Esophagus squamous epithelium (tissue), 5 donors: ENCODE measurements at places on chromosomes 1 and 21.

DNA sequence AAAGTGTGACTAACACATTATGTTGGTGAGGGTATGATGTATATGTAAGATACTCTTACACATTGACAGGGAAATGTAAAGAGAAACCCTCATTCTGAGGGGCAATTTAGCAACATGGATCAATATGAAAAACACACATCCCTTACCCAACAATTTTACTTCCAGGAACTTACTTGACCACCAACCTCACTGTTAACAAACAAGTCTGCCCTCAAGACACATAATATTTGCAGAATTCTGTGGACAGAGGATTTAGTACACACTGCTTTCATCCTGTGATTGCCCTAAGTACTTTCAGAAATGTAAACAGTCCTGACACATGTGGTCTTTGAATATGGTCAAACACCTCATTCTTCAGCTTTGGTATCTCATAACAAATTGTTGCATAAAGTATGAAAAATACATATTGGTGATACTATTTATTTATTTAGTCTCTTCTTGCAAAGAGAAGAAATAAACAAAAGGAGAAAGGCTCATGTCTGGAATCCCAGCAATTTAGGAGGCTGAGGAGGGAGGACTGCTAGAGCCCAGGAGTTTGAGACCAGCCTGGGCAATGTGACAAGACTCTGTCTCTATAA, 6.9 kb downstream of the USP48 start:
- no peak for DNase-seq

DNA sequence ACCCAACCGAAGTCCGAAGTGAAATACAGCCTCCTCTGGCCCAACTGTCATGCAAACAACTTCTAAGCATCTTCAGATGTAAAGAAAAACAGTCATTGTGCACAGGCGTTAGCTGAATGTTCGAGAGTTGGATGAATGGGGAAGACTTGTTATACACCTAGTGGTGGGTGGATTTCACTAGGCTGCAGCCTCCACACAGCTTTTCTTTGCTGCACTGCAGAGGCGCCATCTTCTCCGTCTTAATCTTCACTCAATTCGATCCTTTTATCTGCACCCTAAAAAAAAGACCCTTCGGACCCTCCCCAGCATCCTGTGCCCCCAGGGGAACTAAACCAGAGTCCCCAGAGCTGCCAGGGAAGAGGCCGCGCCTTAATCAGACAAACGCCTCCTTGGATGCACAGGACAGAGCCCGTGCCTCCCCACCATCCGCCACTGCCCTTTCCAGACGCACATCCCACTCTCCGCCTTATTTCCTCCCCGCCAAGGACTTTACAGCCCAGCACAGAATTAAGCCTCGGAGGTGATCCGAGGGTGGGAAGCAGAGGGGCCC, 1.4 kb downstream of the APP start:
- DNase-seq, result no peak

- no peak for DNase-seq
These were observed 94.7 kb downstream of the ATP1B1 start for GRCh38 chr1:169201084-169201619.

DNA sequence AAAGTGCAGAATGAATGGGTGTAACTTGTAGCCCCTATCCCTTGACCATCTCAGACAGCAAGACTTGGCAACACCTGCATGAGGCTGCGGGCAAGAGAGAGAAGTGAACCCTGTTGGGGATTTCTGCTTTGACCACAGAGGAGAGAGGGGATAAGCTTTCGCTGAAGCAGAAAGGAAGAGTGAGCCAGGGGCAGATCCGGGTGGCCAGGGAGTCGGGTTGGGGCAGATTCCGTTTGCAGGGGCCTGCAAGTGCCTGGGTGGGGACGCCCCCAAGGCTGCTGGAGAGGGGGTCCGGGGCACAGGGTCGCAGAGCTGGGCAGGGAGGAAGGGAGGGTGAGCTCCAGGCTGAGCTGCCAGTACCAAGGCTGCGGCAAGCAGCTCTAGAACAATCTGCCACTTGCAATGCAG, 25.3 kb upstream of the PIK3CD start:
- no peak for DNase-seq
